ENCODE measurements at places on chromosomes 3 and 15.

DNA sequence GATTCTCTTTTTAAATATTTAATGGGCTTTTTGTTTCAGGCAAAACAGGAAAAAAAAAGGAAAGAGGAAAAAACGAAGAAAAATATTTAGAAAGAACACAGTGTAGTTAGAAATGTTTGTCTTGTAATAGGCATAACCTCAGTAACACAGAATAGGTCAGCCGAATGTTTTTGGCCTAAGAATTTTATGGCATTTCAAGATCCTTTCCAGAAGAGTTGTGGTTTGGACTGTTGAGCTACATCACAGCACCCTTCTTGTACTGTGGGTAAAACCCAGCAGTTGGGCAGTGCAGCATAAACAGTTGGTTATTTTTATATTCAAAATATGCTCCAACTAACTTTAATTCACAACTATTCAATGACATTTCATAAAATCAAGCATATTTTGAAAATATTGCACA lies 474.4 kb upstream of the AGTR1 start:
- no peak for DNase-seq

- no peak for DNase-seq
Observed at GRCh38 chr3:172089250-172089649, 49.9 kb downstream of the FNDC3B start.

DNA sequence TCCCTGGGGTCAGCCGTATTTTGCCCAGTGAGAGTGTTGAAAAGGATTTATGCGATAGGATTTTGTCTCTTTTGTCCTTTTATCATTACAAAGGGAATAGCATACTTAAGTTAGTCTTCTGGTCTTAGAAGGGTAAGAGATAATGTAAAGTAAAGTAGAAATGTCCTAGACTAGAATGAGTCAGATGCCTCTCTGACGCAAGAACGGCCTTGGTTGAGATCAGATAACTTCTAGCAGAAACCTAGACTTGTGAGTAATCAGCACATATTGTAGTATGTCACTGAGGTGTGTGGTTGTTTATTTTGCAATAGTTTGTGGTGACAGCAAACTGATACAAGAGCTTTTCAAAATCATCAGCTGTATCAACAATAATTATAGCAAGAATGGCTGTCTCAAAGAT lies 866.1 kb downstream of the NSUN3 start:
- DNase-seq: no peak

GRCh38 chr15:85095566-85095965 lies 113.9 kb downstream of the PDE8A start:
- no peak for DNase-seq

GRCh38 chr3:104546301-104546700 lies 820.4 kb upstream of the ALCAM start:
- no peak for DNase-seq

- DNase-seq: no peak
Observed at GRCh38 chr3:53144862-53145712, 14.9 kb upstream of the RFT1 start.

DNA sequence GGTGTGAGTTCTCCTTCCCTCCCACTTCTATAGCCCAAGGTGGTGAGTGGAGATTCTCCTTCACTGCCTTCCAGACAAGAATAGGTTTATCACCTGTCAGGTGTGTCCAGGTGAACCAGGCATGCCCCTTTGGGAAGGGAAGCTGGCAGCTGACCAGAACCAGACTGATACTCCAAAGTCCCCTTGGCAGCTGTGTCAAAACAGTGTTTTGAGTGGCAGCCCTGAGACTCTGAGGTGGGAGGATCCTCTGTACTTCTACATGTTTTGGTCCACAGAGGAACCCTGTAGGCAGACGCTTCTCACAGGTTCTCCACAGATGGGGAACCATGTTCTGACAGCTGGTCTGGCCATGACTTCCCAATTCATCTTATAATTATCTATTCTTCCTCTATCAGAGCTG lies 30.1 kb downstream of the ISL2 start:
- no peak for DNase-seq

DNA sequence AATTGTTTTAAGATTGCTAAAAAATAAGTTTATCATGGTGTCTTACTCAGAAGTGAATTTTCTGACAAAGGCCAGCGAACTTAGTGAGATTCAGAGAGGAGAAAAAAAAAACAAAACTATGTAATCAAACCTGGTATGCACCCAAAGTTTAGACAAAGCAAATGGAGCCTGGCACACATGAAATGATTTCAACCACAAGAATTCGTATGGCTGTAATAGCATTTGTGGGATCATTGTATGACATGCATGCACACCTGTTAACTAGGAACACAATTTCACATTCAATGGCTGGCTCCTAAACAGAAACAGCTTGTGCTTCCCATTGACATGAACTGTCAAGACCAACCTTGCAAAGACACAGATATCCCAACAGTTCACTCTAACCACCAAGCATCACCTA lies 94.6 kb downstream of the ZIC4 start:
- no peak for DNase-seq

GRCh38 chr3:10449436-10449835 lies 56.0 kb downstream of the ATP2B2 start:
- DNase-seq: no peak

DNA sequence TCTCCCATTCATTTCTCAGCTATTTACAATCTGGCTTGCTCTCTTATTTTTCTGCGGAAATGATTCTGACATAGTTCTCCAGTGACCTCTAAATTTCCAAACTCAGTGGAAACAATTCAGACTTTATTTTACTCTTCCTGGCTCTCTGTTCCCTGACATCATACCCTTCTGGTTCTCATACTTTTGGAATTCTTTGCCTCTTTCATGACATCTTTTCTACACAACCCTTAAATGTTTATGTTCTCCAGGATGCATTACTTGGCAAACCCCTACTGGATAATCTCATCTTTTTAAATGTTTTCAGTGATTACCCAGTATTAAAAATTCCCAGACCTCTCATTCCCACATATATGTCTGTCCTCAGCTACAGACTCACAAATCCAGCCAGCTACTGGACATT lies 23.9 kb upstream of the PLSCR4 start:
- DNase-seq: no peak

DNA sequence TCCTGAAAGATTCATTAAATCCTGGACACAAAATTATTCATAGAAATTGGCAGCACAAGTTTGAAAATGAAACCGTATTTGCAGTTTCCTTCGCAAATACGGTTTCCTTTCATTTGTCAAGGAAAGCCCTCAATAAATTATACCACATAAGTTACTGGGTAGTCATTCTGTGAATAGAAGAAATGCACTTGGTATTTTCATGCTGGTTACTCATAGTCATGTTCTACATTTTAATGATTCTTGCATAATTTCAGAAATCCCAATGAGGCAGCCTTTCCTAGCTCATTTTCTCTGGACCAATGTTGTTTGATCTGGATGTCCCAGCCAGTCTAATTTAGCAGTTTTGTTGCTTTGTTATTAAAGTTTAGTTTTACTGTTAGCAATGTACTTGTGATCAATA lies 43.2 kb downstream of the MINAR1 start:
- DNase-seq: no peak
